Breast epithelium (tissue), 4 donors: ENCODE measurements at places on chromosomes 1 and 21. TPM values are rescaled to one million over a fixed set of nuclear protein-coding genes. Genes with fewer than 3 reads are reported as not detected.

APOBEC4 gene
- total RNA-seq = not detected

FRRS1 gene
- total RNA-seq = 12.5 TPM

LMOD1 gene
- total RNA-seq = 92.2 TPM

LRRC8B gene
- total RNA-seq = 11.5 TPM

COL16A1 gene
- total RNA-seq = 79.5 TPM

RNF223 gene
- not detected for total RNA-seq

KCNE2 gene
- not detected for total RNA-seq

COL24A1 gene
- total RNA-seq = 1.3 TPM

ADAM30 gene
- not detected for total RNA-seq

PEX10 gene
- 37.4 TPM for total RNA-seq

SLC2A5 gene
- total RNA-seq = 2.8 TPM

DDR2 gene
- total RNA-seq = 238 TPM

FAM72B gene
- not detected for total RNA-seq

UBXN10 gene
- 1.3 TPM for total RNA-seq

ARHGAP29 gene
- total RNA-seq = 88.0 TPM

PCSK9 gene
- 0.15 TPM for total RNA-seq

DMBX1 gene
- total RNA-seq = not detected

TNFRSF8 gene
- total RNA-seq = 1.6 TPM

S100A8 gene
- total RNA-seq = 37.4 TPM

AIM2 gene
- 1.6 TPM for total RNA-seq

HSPB7 gene
- total RNA-seq = 8.8 TPM

TMEM69 gene
- 20.6 TPM for total RNA-seq

NBPF8 gene
- 18.7 TPM for total RNA-seq

GPR25 gene
- not detected for total RNA-seq

ST6GALNAC3 gene
- 14.4 TPM for total RNA-seq

NIBAN1 gene
- total RNA-seq = 44.2 TPM

GMEB1 gene
- 7.7 TPM for total RNA-seq

TARDBP gene
- 142 TPM for total RNA-seq

CRYZ gene
- 38.0 TPM for total RNA-seq

MR1 gene
- 23.4 TPM for total RNA-seq

MYOM3 gene
- 0.98 TPM for total RNA-seq

RNF207 gene
- 2.7 TPM for total RNA-seq

KCNJ6 gene
- total RNA-seq = not detected

DENND2C gene
- total RNA-seq = 3.3 TPM

MYOCOS gene
- total RNA-seq = not detected

PAQR6 gene
- total RNA-seq = 2.5 TPM

SLC5A3 gene
- total RNA-seq = 38.6 TPM

MNDA gene
- total RNA-seq = 6.9 TPM

CYYR1 gene
- 14.3 TPM for total RNA-seq

OLFM3 gene
- total RNA-seq = not detected

OR2L5 gene
- total RNA-seq = 0.66 TPM

ANKRD65 gene
- 12.2 TPM for total RNA-seq

AMY1C gene
- not detected for total RNA-seq

SPATC1L gene
- 7.0 TPM for total RNA-seq

MMEL1 gene
- total RNA-seq = not detected

KRTAP21-2 gene
- not detected for total RNA-seq

CITED4 gene
- total RNA-seq = 26.9 TPM

KRTAP25-1 gene
- total RNA-seq = not detected

MARK1 gene
- 9.8 TPM for total RNA-seq

GBP7 gene
- total RNA-seq = not detected
